ENCODE measurements at places on chromosomes 4 and X.

DNA sequence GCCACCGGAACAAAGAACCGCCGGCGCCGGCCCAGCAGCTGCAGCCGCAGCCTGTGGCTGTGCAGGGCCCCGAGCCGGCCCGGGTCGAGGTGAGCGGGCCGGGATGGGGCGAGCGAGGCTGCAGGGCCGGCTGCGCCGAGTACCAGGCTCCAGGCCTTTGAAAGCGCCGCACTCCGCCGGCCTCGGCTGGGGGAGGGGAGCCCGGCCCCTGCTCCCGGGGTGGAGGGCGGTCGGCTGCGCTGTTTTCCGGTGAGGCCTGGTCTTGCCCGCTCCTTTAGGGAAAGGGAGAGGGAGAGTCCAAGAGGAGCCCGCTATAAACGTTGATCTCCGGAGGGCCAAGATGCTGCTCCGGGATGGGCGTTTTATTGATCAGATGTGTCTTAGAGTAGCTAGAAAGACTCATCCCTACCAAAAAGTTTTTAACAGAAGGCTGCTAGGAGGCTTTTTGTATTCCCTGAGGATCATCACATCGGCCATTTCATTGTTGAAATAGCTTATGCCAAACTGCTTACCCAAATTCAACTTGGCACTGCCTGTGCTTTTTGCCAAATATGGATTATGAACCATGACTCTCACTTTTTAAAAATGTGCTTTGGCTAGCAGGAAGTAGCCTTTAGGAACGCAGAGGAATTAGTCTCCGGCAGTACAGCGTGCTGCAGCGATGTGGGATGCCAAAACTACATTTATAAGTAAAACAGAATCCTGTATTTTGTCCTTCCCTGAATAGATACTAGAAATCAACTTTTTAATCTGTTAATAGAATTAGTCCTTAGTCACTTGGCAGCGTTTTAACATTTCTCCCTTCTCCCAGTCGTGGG is 760 bp downstream of the TMEM165 start:
- DNase-seq: no peak

DNA sequence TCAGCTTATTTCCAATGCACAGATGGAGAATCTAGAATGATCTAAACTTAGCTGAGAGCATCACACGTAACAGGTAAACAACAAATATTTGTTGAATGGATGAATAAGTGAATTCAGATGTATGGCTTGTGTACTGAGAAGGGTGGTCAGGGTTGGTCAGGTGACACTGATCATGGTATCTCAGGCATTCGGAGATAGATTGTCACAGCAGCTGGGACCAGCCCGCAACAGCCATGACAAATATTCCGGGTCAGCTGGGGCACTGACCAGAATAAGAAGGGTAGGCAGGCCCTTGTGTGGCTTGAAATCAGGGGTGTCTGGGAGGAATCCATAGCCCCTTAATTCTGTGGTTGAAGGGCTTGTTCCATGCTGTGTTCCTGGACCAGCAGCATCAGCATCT is 159.4 kb upstream of the ARX start:
- no peak for DNase-seq

- DNase-seq: peak; percentile 44
Measured at GRCh38 chrX:16462912-16463311, 187.0 kb upstream of the S100G start.

DNA sequence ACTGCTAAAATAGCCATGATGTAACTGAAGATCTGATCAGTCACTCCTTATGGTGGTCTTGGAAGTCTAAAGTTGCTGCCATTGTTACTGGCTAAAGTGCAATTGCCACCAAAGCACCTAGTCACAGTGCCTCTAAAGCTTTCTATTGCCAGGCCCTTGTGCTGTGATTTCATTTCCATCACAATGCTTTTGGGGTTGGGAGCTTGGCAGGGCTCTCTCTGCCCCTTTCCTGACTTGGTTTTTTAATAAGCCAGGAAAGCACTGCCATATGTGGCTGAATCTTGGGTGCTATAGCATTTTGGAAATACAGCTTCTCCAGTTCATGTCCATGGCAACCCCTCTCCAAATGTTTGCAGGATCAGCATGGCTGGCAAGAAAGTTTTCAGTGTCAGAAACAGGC is 1712.4 kb upstream of the TENM3 start:
- no peak for DNase-seq

GRCh38 chr4:39048311-39048710 is 13.7 kb upstream of the KLHL5 start:
- DNase-seq: no peak

DNA sequence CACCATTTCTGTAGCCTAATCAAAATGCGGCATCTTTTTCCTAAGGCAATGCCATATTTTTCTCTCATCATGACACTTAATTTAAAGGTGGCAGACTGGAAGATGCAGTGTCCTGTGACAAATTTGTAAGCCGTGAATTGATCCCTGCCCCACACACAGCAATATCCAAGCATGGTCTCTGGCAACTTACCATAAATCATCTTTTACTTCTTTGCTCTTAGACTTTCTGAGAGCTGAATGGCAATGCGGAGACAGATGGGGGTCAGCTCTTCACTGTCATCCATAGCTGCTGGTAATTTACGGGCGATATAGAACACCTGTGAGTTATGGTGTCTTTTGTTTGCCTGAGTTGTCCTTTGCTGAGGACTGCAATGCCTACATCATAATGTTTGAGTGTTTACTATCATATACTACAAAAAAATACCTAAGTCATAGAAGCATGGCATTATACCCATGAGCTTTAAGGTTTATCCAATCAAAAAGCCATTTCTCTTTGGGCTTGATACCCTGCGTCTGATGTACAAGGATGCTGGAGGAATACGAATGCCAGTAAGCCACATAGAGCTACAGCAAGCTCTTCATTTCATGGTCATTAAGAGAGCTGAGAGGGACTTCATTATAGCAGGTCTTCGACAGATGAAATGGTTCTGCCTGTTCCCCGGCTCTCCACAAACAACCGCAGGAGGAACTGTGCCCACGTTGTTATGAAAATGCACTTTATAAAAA is 148.1 kb downstream of the TRIML1 start:
- DNase-seq: no peak

Measured in AG09319 (cell line).